NCI-H1417 treated with DMSO at 0.1 percent for 48 hours (cell line): ENCODE measurements at places on chromosomes 6 and 20.

DNA sequence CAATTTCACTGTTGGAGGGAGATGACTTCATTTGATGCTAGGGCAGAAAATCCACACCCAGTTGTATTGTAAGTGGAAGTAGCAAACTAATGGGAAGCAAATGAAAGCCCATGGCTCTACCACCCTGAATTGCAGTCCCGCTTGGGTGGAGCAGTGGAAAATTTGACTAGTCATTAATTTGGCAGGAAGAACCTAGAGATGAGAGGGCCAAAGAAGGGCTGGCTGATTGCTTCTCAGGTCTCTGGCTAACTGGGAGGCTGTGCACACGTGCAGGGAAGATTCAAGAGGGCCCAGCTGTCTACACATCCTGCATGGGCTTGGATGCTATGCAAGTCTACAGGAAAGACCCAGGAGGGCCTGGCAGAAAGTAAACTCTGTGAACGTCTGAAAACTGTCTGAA, 466.2 kb downstream of the TFAP2A start:
- DNase-seq = no peak

- no peak for DNase-seq
Observed at GRCh38 chr20:48564982-48565539, 262.7 kb downstream of the PREX1 start.

- no peak for DNase-seq
Observed at GRCh38 chr6:13355999-13356785, 27.9 kb upstream of the TBC1D7 start.

GRCh38 chr6:167700199-167700598, 126.5 kb upstream of the AFDN start:
- DNase-seq = no peak

DNA sequence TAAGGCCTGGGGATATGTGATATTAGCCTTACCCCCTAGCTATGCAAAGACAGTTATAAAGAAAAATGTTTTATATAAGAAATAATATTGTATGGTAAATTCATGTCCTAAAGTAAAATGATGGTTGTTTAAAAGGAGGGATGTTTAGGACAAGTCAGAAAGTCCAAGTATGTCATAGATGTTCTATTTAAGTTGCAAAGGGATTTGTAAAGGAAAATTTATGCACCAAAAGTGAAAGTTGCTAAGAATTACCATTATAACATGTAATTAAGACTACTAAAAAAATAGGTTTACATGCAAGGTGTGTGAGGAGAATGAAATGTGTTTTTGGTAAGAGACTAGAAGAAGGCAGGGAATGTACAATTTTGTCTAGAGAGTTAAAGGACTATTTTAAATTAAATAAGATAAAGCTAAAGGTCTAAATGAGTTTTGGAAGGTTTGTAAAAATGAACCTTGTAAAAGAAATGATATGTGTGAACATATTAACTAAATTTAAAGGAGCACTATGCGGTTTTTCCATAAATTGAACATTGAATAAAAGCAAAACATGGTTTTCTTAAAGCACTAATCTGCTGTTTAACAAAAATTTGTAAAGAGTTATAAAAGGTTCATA, 22.7 kb upstream of the GOPC start:
- DNase-seq = no peak

GRCh38 chr6:24506814-24507520, 12.2 kb downstream of the ALDH5A1 start:
- DNase-seq = no peak

DNA sequence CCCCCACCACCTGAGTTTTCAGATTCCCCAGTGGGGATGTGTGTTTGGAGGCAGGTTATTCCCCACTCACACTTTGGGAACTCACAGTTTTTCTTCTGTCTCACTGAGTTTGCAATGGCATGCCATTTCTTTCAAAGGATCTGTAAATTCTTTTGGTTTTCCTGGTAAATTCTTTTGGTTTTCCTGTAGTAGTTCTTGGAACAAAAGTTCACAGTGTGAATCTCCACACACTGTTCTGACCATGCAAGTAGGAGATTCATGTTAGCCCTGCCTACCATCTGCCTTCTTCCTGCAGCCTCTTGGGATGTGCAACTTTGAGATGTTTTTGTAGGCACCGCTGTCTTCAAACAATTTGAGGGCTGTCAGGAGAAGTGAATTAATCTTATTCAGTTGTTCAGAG, 165.6 kb upstream of the OGFRL1 start:
- no peak for DNase-seq

DNA sequence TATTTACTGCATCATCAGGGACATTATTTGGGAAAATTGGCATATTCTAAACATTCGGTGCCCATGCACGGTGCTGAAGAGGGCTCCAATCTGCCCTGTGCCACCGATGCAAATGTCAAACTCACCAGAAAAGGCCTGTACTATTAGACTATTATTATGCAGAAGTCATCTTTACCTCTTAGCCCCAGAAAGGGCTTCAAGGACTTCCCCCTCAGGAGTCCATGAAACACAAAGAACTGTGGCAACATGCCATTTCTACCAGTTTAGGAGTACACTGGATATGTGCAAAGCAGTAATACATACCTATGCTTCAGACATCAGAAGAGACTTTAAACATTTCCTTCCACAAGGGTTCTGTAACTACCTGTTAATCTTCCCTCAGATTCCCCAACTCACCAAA, 8.6 kb downstream of the DIDO1 start:
- DNase-seq = no peak

DNA sequence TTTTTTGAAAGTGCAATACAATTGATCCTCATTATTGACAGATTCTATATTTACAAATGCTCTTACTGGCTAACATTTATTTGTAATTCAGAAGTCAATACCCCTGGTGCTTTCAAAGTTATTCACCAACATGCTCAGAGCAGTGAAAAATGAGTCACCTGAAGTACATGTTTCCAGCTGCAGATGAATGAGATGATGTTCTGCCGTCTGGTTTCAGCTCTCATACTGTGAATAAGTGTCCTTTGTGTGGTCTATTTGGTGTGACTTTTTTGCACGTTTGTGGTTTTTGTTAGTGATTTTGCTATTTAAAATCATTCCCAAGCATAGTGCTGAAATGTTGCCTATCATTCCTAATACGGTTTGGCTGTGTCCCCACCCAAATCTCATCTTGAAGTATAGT, 22.3 kb upstream of the EYA4 start:
- DNase-seq = no peak

GRCh38 chr6:129276986-129277385, 394.0 kb downstream of the LAMA2 start:
- DNase-seq = no peak

DNA sequence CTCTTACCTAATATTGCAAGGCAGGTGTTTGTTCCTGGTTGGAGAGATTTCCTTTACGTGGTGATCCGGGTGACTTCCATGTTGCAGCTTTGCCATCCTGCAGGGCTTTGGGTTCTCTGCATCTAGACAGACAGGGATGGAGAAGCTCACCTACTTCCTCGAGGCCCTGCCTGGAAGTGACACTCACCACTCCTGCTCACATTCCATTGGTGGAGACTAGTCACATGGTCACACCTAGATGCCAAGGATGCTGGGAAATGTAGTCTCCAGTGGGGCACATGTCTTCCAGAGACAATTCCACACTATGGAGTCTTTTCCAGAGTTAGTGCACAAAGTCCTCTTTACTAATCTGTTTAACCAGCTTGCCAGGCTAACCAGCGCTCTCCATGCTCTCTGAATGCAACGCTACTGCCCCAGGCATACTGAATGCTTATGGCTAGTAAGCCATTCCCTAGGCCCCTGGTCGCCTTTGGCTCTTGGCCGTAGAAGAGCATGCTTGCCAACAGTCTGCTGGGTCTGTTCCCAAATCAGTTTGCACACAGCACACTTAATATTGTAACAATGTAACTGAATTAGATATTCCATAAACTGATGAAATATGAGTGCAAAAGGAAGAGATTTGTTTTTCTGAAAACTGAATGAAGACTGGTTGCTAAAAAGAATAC, 6.7 kb upstream of the KCNK15 start:
- no peak for DNase-seq

DNA sequence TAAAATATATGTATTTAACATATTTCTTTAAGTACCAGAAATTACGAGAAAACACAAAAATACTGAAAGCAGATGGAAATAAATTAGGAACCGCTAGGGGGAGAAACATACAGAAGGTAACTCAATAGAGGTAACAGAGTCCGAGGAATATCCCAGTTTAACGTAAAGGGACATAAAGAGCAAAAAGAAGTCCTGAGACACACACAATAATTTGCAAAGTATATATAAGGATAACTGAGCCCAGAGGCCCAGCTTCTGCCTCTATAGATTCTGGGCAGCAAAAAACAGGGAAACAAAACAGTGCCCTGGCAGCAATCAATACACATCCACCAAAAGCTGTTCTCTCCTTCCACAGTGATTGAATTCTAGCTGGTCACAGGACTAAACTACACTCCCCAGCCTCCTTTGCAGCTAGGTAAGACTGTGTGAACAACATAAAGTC, 15.1 kb downstream of the TBC1D32 start:
- DNase-seq = no peak

- DNase-seq = no peak
Observed at GRCh38 chr20:10611357-10611756, 62.4 kb downstream of the JAG1 start.

DNA sequence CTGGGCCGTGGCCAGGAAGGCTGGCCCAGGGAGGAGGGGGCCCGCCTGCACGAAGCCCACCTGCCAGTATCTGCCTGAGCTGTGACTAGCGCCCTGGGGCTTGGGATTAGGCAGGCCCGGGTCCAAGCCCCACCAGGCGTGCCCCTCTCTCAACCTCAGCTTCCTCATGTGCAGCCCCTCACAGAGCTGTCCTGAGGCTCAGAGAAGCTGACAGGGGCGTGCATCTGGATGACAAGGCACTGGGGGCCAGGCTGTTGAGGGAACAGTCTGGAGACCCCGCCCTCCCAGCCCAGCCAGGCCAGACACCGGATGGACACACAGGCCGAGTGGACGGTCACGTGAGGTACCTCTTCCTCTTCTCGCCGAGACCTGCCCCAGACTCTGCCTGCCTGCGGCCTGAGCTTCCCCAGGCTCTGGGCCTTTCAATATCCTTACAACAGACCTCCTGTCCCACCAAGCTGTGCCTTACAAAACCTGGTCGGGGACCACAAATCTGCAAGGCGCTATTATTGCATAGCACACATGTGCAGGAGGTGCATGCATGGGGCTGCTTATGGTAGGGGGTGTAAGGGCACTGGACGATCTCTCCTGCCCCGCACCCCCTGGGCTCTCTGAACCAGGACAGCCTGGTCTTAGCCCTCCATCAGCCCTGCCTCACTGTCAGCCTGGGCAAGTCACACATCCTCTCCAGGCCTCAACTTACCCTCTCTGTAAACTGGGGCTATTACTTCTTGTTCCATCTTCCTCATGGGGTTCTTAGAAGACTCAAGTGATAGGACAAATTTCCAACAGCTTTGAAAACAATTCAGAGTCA, 20.0 kb downstream of the NOL4L start:
- no peak for DNase-seq

GRCh38 chr6:34170346-34170745, 24.5 kb upstream of the GRM4 start:
- DNase-seq = no peak

GRCh38 chr6:44681761-44682160, 294.3 kb downstream of the CDC5L start:
- DNase-seq = no peak

DNA sequence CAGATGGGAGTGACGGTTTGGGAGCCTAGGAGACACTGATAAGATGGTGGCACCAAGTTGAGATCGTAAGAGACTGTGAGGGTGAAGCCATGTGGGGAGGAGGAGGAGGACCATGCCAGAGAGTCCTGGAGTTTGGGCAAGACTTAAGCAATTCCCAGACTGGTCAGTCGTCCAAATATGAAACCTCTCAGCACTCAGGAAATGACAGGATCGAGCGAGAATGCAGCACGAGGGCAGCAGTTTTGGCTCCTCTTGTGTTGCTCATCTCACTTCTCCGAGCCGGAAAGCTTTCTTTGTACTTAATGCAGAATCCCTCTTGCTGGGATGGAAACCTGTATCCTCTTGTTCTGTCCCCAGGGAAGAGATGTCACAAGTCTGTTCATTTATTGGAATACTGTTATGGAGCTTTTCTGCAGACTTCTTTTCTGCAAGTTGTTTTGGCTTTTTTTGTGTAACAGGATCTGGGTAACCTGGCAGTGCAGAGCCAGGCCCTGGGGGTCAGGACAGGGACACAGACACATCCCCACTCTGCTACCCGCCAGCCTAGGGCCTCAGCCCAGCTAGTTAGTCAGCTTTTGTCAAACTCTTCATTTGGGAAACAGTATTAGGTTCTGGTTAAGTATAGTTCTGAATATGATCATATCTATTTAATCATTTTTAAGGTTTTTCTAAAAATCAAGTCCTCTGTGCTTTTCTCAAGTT, 34.3 kb downstream of the FNDC1 start:
- DNase-seq = no peak

DNA sequence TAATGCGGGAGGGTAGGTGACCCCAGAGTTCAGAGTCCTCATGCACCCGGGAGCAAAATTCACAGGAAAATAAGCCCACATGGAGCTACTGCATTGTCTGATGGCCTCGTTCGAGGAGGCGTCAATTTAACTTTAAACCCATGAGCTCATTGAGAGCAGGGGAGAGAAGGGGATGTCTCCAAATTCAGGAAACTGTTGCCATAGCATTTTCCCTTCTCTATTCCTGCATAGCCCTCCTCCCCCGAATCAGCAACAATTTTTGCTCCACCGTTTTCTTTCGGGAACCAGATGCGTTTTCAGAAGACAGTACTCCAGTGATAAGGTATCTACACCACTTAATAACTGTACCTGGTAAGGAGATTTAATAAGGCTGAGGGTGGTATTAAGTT, 324 bp upstream of the LAMP5 start:
- no peak for DNase-seq

DNA sequence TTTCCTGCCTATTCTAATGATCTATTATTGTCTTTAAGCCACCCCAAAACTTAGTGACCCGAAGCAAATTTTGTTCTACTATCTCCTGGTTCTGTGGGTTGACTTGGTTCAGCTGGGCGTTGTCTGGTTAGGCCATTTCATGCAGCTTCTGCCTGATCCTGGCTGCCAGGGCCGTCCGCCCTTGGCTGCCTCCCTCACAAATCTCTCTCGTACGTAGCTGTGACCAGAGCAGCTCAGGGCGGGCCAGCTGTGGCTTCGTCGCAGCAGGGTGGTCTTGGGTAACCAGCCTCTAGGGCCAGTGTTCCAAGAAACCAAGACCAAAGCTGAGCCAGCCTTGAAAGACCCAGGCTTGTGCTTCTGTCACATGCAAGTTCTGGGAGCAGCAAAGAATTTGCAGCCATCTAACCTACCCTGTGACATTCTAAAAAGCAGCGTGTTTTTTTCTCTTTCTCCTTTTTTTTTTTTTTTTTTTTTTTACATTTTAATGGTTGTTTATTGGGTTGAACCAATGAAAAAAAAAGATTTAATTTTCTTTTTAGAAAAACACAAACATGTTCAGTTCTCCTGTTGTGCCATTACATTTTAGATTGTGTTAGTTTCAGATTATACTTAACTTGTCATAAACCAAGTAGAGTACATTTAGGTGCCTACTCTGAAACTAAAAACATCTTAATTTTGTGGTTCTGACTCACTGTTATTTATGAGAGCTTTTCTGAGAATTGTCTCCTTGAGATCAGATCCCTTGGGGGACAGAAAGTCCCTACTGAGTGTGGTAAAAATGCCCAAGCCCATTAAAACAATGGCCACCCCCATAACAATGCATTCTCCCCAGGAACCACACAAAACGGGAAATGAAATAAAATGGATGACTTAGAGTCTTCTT, 83.9 kb downstream of the ZDHHC14 start:
- DNase-seq = no peak

- DNase-seq = no peak
Observed at GRCh38 chr6:43061861-43062260, 2.4 kb downstream of the KLC4 start.

- no peak for DNase-seq
Observed at GRCh38 chr20:63553933-63554290, at the start of gene FNDC11. FNDC11 (plus strand) TSS chr20:63554159; CDS start chr20:63555664, 1,505 bp downstream.

- no peak for DNase-seq
Observed at GRCh38 chr20:53879048-53879684, 191.2 kb downstream of the BCAS1 start.

GRCh38 chr6:6803180-6803977, 214.9 kb downstream of the LY86 start:
- no peak for DNase-seq
